Kidney (tissue), 22 donors: ENCODE measurements at places on chromosomes 2 and 18. TPM values are rescaled to one million over a fixed set of nuclear protein-coding genes. Genes with fewer than 3 reads are reported as not detected.

SMAD4 gene
- total RNA-seq = 126 TPM

STAM2 gene
- total RNA-seq = 41.1 TPM

MBD5 gene
- total RNA-seq = 66.8 TPM

PRKD3 gene
- total RNA-seq = 45.7 TPM

BOLL gene
- not detected for total RNA-seq

MBD1 gene
- total RNA-seq = 79.3 TPM

DSG1 gene
- not detected for total RNA-seq

UGT1A7 gene
- total RNA-seq = 0.35 TPM

DNA sequence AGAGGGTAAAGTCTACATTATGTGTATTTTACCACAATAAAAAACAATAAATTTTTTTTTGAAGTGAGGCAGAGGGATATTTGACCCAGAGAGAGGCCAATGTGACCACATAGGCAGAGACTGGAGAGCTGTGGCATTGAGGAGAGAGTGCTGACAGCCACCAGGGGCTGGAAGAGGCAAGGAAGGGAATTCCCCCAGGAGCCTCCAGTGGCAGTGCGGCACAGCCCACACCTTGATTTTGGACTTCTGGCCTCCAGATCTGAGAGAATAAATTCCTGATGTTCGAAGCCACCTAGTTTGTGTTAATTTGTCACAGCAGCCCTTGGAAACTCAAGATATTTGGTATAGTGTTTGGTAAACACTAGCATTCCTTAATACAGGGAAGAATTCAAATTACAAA lies 22.7 kb downstream of the ANKRD29 start:
- DNase-seq = no peak
- no peak overlapping the region for H3K27ac ChIP-seq
- no peaks in the 10 kb centered on the region for H3K36me3 ChIP-seq
- H3K4me1 ChIP-seq = no peaks in the 10 kb centered on the region

- peaks cover 3% of the 10 kb centered on the region for H3K4me1 ChIP-seq
- no peak for DNase-seq
- no peak overlapping the region for H3K27ac ChIP-seq
- no peaks in the 10 kb centered on the region for H3K27me3 ChIP-seq
- no peak overlapping the region for H3K4me3 ChIP-seq
Observed at GRCh38 chr2:178473931-178474330, 4.5 kb downstream of the FKBP7 start.

DNA sequence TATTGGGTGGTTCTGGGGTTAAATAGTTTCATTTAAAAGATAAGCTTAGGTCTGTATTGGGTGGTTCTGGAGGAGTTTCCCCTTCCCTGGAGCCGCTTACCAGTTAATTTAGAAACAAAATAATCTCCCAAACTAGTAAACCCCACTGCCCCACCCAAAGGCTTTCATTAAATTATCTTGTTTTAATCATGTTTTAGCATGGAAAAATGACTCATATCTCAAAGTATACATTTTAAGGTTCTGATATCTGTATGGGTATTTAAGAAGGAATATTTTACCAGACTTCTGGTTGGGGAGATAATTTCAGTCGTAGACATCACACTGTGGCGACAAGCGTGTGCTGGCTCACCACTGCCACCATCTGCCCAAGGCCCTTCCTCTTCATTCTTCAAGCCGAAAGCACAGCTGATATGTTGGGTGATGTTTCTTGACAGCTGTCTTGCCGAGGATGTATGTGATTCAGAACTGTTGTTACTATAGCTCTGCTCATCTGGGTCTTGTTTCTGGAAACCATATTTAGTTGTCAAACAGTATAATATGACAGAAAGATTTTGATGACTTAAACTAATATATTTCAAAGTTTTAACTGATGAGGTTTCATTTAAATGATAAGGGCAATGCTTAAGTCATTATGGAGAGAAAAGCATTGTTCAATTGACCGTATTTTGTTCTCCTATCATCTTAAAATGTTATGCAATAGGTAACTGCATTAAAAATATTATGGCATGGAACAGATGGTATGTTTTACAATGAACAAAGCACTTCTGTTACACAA lies 5.1 kb downstream of the FIGLA start:
- H3K27ac ChIP-seq = no peak overlapping the region
- H3K27me3 ChIP-seq = peaks cover 5% of the 10 kb centered on the region
- H3K36me3 ChIP-seq = no peaks in the 10 kb centered on the region
- DNase-seq = peak; percentile 42
- no peaks in the 10 kb centered on the region for H3K4me1 ChIP-seq
- H3K4me3 ChIP-seq = no peak overlapping the region

DNA sequence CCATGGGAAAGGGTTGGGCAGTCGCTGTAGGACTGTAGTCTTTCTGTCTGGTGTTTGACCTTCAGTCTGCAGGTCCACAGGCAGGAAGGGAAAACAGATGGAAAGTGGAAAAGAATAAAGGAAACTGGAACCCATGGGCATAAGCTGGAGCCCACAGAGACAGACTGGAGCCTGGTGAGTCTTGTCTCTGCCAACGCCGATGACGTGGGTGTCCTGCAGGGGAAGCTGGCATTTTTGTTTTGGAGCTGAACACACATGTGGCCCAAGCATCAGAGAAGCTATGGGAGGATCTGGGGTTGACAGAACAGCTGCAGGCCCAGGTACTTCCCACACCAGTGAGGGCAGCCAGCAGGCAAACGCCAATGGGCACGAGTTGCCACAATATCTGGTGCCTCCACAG lies 28.2 kb upstream of the SOCS6 start:
- no peaks in the 10 kb centered on the region for H3K4me1 ChIP-seq
- DNase-seq = no peak
- H3K27me3 ChIP-seq = no peaks in the 10 kb centered on the region
- H3K27ac ChIP-seq = no peak overlapping the region

DNA sequence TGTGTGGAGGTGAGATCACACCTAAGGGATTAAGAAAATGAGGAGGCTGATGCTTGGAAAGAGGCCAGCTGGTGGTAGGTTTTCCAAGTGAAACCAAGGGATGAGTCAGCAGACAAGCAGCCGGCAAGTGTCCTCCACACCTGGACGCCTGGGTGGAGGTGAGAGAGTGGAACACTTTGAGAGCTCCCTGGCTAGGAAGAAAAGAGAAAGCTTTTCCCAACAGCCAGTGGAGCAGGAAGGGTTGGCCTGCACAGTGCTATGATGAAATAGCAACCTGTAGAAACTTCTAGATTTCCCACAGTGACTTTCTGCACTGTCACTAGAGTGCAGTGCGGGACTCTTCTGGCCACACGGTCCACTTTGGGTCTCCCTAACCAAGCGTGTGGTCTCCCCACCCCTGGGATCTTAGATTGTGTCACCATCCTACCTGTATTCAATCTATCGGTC lies 19.6 kb upstream of the IL37 start:
- H3K4me1 ChIP-seq = no peaks in the 10 kb centered on the region
- H3K27me3 ChIP-seq = no peaks in the 10 kb centered on the region
- no peaks in the 10 kb centered on the region for H3K36me3 ChIP-seq
- no peak overlapping the region for H3K4me3 ChIP-seq
- H3K27ac ChIP-seq = no peak overlapping the region

DNA sequence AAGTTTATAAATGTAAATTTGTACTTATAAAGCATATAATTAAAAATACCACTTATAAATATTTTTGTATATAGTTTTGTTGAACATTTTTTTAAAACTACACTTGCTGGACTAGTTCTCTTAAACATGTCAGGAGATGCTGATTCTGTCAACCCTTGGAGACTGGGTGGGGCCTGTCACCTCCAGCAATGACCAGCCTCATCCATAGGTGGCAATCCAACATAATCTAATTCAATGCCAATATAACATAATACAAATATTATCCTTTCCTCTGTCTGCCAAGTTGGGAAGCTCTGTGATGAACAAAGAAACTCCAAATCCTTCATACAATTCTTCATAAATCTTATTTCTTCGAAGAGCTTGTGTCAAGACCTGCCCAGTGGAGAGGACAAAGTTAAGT lies 140.4 kb downstream of the RBMS1 start:
- H3K4me1 ChIP-seq = peaks cover 12% of the 10 kb centered on the region
- H3K4me3 ChIP-seq = no peak overlapping the region
- H3K36me3 ChIP-seq = no peaks in the 10 kb centered on the region
- DNase-seq = no peak
- no peaks in the 10 kb centered on the region for H3K27me3 ChIP-seq

- H3K27me3 ChIP-seq = no peaks in the 10 kb centered on the region
- H3K4me1 ChIP-seq = no peaks in the 10 kb centered on the region
- H3K4me3 ChIP-seq = no peak overlapping the region
- DNase-seq = no peak
- H3K36me3 ChIP-seq = no peaks in the 10 kb centered on the region
Observed at GRCh38 chr2:26812731-26813130, 26.9 kb downstream of the CENPA start.

DNA sequence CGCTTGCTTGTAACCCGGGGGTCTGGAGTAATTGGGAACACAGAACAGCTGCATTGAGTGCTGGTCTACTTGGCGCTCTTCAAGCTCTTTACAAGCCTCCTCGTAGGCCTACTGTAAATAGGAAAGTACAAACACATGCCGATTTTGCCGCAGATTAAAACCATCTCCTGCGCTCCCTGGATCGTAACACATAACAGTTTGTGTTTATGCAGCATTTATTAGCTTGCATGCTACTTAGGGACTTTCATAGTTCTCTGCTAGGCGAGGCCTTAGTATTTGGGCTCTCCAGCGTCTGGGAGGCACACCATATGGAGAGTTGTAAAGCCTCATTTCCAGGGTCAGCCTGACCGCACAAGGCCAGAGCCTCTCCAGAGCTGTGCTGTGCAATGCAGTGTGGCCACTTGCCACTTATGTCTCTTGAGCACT lies 84.0 kb upstream of the HAAO start:
- H3K27me3 ChIP-seq = no peaks in the 10 kb centered on the region
- no peak overlapping the region for H3K4me3 ChIP-seq
- no peak for DNase-seq
- no peaks in the 10 kb centered on the region for H3K36me3 ChIP-seq
- H3K27ac ChIP-seq = no peak overlapping the region

GRCh38 chr18:6406075-6406909 lies 8.4 kb downstream of the L3MBTL4 start:
- no peaks in the 10 kb centered on the region for H3K36me3 ChIP-seq
- no peak overlapping the region for H3K4me3 ChIP-seq
- H3K27ac ChIP-seq = no peak overlapping the region
- H3K4me1 ChIP-seq = no peaks in the 10 kb centered on the region
- no peaks in the 10 kb centered on the region for H3K27me3 ChIP-seq
- DNase-seq = no peak

GRCh38 chr2:45391866-45392265 lies 219.2 kb downstream of the SRBD1 start:
- no peak overlapping the region for H3K27ac ChIP-seq
- no peak for DNase-seq
- peaks cover 5% of the 10 kb centered on the region for H3K36me3 ChIP-seq

DNA sequence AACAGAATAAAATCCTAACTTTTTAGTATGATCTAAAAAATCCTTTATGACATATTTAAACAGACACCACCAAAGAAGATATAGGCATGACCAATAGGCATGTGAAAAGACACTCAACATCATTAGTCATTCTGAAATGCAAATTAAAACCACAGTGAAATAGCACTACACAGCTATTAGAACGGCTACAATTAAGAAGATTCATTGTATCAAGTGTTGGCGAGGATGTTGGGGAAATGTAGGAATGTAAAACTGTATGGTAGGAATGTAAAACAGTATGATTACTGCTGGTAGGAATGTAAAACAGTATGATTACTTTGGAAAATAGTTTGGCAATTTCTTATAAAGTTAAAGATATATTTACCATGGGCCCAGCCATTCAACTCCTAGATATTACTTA lies 253.3 kb upstream of the TCF4 start:
- H3K27me3 ChIP-seq = no peaks in the 10 kb centered on the region
- no peaks in the 10 kb centered on the region for H3K36me3 ChIP-seq
- H3K27ac ChIP-seq = no peak overlapping the region
- H3K4me3 ChIP-seq = no peak overlapping the region
- no peak for DNase-seq

DNA sequence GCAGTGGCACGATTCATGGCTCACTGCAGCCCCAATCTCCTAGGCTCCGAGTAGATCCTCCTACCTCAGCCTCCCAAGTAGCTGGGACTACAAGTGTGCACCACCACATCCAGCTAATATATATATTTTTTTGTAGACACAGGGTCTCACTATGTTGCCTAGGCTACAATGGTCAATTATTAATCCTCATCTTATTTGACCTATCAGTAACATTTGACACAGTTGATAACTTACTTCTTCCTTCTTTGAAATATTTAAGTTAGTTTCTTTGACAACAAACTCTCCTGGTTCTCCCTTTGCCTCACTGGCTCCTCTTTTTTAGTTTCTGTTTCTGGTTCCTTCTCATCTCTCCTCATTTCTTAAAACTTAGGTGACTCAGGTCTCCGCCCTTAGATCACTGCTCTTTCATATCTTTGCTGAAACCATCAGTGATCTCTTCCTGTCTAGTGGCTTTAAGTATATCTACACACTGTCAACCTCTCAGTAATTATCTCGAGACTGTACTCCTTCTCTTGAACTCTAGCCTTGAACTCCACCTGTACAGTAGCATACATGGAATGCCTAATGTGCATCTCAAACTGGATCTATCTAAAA lies 11.5 kb downstream of the PGAP1 start:
- no peak overlapping the region for H3K27ac ChIP-seq
- DNase-seq = no peak
- no peaks in the 10 kb centered on the region for H3K27me3 ChIP-seq

DNA sequence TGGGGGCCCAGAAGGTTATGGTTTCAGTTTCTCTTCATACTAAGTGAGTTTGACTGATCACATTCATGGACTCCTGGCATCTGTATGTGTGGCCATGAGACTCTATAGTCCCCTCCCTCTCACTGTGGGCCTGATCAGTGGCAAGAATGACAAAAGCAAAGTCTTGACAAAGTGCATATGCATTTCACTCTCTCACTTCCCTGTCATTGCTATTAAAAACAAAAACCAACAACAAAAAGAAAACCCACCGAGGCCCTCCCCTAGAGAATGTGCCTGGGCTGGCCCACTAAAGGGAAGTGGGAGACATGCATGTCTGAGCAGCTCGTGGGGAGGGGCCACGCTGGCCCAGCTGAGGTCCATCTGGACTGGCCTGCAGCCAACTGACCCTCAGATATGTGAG lies 600.1 kb upstream of the RAB6C start:
- no peaks in the 10 kb centered on the region for H3K27me3 ChIP-seq
- H3K27ac ChIP-seq = no peak overlapping the region
- no peaks in the 10 kb centered on the region for H3K36me3 ChIP-seq
